Choroid plexus epithelial cell (primary cell): ENCODE measurements at places on chromosomes 6 and 20.

- DNase-seq = peak; percentile 76
Measured at GRCh38 chr20:1357921-1358671, 29.2 kb upstream of the SDCBP2 start.

GRCh38 chr6:117409420-117409819, 16.3 kb downstream of the ROS1 start:
- DNase-seq = no peak

DNA sequence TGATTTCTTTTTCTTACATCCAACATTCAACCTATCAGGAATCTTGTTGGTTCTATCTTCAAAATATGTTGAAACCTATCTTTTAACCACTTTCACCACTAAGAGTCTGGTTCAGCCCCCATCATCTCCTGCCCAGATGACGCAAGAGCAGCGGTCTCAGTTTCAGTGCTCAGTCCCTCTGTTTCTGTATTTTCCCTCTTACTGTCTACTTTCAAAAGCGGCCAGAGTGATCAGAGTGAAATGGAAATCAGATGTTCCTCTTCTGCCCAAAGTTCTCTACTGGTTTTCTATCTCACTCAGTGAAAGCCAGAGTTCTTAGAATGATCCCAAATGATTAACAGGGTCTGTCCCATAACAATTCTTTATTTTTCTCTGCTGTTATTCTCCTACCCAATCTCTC, 147.9 kb upstream of the PDE7B start:
- DNase-seq = peak; percentile 12

DNA sequence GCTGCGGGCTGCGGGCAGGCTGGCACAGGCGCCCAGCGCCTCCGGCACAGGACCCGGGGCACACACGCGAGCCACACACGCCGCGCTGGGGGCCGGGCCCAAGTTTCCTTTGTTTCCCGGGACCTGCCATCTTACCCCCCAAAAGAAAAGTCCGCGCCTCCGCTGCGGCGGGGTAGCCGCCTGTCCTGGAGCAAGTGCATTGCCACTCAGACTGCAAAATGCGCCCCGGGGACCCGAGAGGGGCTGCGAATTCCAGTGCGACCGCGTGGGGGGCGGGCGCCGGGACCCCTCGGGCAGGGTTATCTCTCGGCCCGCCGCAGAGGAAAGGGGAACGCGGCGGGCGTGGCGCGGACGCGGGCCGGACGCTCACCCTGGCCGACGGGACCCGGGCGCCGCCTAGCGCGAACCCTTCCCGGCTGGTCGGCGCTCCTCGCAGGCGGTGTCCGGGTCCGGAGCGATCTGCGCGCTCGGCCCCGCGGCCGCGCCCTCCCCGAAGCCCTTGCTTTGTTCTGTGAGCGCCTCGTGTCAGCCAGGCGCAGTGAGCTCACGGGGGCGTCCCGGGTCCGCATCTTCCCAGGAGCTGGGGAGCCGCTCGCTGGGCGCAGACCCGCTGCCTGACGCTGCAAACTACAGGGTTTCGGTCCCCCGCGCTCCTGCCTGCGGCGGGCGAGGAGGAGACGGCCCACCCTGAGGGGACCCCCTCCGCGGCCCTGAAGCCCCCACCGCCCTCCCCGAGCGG, 639 bp upstream of the CD24 start:
- no peak for DNase-seq

DNA sequence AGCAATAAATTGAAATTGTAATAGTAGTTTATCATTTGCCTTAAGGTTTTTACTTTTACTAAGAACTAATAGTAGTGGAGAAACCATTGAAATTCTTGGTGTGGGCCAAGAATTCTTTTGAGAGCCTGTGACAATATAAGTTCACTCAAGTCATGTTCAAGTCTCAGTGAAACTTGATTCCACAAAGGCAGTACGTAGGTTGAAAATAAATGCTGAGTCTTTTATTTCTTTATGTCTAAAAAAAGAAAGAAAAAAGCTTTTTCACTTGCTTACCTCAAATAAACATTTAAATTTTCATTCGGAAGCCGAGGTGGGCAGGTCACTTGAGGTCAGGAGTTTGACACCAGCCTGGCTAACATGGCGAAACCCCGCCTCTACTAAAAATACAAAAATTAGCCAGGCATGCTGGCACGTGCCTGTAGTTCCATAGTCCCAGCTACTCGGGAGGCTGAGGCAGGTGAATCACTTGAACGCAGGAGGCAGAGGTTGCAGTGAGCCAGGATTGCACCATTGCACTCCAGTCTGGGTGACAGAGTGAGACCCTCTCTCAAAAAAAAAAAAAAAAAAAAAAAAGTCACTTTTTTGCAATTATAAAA, 57.8 kb upstream of the NELFCD start:
- DNase-seq = no peak

GRCh38 chr6:134453792-134454510, 136.0 kb upstream of the SGK1 start:
- DNase-seq = no peak

- peak; percentile 36 for DNase-seq
Measured at GRCh38 chr6:109393157-109393885, 11.1 kb upstream of the CD164 start.

- DNase-seq = peak; percentile 89
Measured at GRCh38 chr6:56938649-56939191, 16.2 kb upstream of the BEND6 start.

DNA sequence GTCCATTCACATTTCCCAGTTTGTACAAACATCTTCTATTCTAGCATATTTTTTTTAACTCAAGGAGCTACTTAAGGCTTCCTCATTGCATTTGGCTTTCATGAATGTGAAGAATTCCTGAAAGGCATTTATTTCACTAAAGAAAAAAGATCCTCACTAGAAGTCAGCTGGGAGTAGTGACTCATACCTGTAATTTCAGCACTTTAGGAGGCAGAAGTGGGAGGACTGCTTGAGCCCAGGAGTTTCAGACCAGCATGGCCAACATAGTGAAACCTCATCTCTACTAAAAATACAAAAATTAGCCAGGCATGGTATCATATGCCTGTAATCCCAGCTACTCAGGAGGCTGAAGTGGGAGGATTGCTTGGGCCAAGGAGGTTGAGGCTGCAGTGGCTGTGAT, 30.9 kb upstream of the XRN2 start:
- DNase-seq = peak; percentile 55

DNA sequence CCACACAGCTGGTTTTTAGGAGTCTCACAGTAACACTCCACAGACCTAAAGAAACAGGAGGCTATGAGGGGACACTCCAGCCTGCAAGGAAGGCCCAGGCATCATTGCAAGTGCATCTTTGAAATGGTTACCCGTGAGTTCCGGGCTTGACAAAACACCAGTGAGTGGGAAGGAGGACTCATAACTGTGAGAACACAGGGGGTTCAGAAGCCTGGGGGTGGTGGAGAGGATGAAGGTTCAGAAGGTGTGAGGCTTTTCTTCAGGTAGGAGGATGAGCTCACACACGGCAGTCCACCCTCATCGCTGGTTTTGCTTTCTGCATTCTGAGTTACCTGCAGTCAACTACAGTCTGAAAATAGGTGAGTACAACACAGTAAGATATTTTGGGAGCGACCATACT, 39.9 kb downstream of the MAP7 start:
- no peak for DNase-seq

- DNase-seq = peak; percentile 94
Measured at GRCh38 chr6:35048631-35049083, 92.5 kb downstream of the TCP11 start.

DNA sequence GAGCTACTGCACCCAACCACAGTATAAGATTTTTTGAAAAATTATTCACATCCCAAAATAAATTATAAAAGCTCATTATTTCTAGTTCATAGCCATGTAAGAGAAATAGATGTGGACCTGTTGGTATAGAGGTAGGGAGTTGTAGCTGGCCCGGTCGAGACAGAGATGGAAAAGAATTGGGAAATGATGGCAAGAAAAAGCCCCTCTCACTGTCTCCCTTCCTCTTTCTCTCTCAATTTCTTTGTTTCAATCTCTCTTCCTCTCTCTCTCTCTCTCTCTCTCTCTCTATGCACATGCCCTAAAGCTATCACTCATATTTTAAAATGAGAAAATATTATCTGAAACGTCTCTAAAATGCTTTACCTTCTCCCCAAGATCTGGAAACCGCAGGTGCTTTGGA, 80.7 kb upstream of the CD83 start:
- no peak for DNase-seq

DNA sequence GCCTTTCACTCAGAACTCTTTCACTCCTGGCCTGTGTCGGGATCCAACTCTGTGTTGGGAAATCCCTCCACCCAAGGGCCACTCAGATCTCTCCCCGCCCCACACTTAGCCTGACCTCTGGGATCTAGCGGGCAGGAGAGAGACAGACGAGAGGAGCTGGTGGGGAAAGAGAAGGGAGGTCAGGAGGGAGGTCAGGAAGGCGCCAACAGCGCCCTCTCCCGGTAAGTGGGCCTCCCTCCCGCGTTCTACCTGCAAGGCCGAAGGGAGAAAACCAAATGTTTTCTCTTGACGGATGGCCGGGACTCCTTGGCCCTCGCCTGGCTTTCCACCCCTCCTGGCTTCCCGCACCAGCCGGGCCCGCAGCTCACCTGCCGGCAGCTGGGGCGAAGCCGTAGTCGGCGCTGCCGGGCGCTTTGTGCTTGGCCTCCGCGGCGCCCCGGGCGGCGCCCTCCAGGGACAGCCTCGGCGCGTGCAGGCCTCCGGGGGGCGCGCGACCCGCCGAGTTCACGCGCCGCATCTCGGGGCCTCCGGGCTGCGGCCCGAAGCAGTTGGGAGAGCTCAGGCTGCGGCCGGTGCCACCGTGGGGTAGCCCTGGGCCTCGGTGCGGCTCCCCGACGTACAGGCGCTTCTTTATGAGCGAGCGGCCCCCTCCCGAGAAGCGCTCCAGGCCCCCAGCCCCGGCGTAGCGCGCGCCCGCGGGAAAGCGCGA, 38.2 kb downstream of the C6orf132 start:
- peak; percentile 82 for DNase-seq

DNA sequence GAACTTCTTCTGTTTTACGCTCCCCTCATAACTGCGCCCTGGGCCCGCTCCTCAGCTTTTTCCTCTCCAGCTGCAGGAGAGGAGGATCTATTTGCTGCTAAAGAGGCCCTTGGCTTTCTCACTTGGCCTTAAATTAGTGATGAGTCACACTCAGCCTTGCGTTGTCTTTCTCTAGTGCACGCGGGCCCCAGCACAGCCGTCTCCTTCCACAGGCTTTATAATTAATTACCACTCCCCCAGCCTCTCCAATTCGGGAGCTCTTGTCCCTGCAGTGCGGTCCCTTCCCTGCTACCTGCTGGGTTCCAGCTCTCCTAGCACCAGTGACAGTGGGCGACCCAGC, 25.2 kb downstream of the PACSIN1 start:
- DNase-seq = peak; percentile 33

DNA sequence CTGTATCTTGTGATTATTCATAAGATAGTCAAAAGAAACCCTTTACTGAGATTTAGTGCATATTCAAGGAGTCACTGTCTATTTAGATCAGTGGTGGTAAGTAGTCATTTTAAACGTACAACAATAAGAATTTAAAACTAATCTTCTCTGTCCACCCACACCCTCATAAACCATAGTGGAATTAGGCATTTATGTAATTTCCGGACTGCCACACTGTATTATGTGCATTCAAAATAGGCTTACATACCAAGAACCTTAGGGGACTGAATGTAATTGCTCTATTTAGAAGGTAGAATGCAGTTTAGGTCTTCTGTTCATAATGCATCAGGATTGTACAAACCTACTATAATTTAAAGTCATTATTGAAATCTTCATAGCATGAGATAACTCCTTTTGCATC, 685.4 kb downstream of the TENT5A start:
- no peak for DNase-seq

GRCh38 chr20:5451643-5452210, 135.0 kb upstream of the PROKR2 start:
- no peak for DNase-seq

- peak; percentile 68 for DNase-seq
Measured at GRCh38 chr6:28977341-28978132, 27.6 kb downstream of the ZNF311 start.

DNA sequence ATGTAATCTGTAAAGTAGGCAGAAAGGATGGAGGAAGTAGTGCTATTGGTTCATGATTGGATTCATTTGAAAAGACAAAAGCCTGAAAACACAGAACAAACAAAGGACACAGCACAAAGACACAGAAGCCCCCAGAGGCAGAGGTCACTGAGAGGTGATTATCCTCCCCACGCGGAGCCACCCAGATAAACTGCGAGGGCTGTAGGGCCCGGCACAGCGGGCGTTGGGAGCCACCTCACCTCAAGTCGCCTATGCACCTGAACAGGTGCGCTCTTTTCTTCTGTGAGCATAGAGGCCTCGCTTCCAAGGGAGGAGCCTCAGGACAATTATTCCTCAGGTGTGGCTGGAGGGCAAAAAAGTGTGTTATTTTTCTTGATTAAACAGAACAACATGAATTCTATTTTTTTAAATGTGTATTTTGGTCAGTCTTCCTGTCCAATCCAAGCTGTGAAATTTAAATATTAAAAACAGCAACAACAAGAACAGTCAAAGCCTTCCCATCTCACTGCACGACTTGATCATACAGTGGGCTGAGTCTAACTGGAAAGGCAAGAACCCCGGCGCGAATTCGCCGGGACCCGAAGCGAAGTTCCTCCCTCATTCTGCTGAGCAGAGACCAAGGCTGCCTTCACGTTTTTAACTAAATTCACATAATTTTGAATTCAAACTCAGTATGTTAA, 205.3 kb downstream of the THBS2 start:
- no peak for DNase-seq

GRCh38 chr20:5781798-5782750, 31.9 kb downstream of the SHLD1 start:
- no peak for DNase-seq

GRCh38 chr6:25404091-25404490, 124.9 kb downstream of the CARMIL1 start:
- no peak for DNase-seq

- DNase-seq = no peak
Measured at GRCh38 chr6:53446151-53446550, 97.4 kb upstream of the ELOVL5 start.

- no peak for DNase-seq
Measured at GRCh38 chr6:139800837-139801236, 426.4 kb upstream of the CITED2 start.

DNA sequence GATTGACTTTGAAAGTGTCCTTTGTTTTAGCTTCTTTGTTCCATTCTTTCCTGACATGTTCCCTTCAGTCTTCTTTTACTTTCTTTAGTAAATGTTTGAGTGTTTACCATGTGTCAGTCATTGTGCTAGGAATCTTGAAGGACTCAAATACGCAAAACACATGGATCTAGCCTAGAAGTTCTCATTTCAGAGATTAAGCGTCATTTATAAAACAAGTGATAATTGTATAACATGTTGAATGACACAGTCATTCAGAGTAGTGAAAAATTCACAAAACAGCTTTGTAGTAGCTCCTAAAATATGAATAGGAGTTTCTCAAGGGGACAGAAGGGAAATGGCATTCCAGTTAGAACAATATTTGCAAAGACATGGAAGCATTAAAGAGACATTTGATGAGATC, 66.9 kb downstream of the MACROD2 start:
- no peak for DNase-seq

- DNase-seq = no peak
Measured at GRCh38 chr6:34366639-34366921, 25.9 kb downstream of the NUDT3 start.
